GM20000 (cell line): ENCODE measurements at places on chromosomes 5 and 9.

- peak; percentile 84 for DNase-seq
Measured at GRCh38 chr9:136848393-136849037, 694 bp upstream of the PHPT1 start.

- no peak for DNase-seq
Measured at GRCh38 chr5:36614657-36615308, 8.4 kb downstream of the SLC1A3 start.

DNA sequence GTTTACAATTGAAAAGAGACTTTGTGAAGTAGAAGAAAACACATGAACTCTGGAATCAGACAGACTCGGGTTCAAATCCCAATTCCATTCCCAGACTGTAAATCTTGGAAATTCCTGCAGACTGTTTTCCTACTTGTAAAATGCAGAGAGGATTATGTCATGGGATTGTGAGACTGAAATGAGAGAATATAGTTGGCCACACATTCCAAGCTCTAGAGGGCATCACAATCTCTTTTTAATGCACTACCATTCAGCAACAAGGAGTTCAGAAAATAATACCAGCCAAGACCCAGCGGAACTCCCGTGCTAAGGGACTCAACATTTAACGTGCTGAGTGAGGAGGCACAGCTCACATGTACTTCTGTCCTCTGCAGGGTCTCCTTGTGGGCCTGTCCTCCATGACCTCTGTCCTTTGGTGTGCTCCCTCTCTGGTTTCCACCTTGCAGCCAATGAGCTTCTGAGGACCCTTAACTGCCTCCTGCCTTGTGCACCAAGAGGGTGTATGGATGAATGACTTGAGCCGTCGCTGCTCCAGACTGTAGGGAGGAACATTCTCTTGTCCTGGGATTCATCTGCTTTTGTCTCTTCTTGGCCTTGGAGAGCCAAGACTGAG is 263.5 kb downstream of the NTRK2 start:
- no peak for DNase-seq

- DNase-seq = no peak
Measured at GRCh38 chr9:93020771-93021670, 37.5 kb upstream of the SUSD3 start.

- peak; percentile 77 for DNase-seq
Measured at GRCh38 chr5:139671096-139671841, 23.1 kb downstream of the CXXC5 start.

GRCh38 chr5:59519338-59519737 is 374.2 kb downstream of the PDE4D start:
- no peak for DNase-seq

GRCh38 chr5:138720840-138721239 is 32.4 kb upstream of the CTNNA1 start:
- no peak for DNase-seq

DNA sequence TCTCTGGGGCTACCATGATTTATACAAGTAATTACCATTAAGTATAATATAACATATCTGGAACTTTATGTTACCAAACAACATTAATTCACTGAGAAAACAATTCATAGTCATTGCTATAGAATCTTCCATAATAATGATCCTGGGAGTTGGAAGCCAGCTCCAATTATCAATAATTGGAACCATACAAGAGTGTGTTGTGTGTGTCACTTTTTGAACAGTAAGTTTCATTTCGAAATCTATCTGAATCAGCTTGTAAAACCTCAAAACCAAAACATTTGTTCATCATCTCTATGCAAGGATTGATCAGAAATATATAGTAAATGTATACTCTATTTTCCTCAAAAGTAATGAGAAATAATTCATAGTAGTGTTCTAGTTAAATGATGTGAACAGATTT is 348.1 kb downstream of the ARL15 start:
- DNase-seq = no peak

- no peak for DNase-seq
Measured at GRCh38 chr5:162248107-162248713, 180.6 kb downstream of the GABRG2 start.

DNA sequence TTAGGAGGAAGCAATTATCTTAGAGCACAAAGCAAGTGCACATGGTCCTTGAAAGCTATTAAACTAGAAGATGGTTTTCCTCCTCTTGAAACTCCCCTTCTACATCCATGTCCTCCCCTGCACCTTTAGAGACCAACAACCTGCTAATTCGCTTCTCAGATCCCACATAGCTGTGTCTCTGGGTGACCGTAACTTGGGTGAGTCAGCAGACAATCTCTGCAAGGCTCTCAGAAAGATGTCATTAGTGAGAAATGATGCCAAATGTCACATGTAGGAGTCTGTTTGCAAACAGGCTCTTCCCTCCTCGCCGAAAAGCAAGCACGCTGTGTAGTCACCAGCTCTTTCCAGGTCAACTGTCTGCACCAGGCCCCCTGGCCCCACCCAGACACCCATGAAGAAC is 291.8 kb downstream of the SLIT3 start:
- DNase-seq = no peak

DNA sequence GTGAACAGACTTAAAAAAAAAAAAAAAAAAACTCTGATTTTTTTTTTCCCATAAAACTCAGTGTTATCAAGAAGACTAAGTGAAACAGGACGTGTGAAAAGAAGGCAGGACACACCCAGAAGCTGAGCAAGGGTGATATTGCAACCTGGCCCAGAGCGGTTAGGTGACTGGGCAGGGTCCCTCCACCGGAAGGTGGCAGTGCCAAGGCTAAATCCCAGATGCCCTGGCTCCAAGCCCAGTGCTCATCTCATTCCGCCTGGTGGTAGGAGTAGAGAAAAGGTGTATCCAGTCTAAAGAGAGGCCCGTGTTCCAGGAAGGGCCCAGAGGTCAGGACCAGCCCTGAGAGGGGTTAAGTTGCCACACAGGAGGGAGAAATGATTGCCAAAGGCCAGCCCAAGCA is 51.5 kb upstream of the SAP30L start:
- DNase-seq = no peak

GRCh38 chr5:131382407-131383395 is 118.8 kb downstream of the CDC42SE2 start:
- DNase-seq = peak; percentile 52

DNA sequence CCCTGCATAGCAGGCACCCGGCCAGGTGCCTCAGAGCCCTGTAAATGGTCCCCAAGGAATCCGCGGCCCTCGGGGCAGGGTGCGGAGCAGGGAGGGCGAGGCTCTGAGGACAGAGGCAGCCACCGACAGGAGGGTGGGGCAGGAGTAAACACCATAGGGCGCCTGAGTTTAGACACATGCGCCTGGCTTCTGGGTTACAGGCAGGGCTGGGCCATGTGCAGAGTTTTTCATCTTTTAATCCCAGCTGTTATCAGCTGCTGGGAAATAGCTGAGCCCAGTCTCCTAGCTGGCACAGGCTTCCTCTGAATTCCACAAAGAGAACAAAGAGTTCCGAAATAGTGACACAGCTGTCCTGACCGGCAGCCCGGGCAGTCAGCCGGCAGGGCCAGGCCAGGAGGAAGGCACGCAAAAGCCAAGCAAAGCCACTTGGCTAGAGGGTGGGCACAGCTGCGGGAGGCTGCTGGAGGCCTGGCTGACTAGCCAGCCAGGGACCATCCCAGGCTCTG is 98.9 kb upstream of the PHYKPL start:
- no peak for DNase-seq

- no peak for DNase-seq
Measured at GRCh38 chr5:94396687-94397086, 221.7 kb downstream of the KIAA0825 start.

GRCh38 chr5:134490925-134491271 is 34.6 kb upstream of the JADE2 start:
- DNase-seq = no peak

- no peak for DNase-seq
Measured at GRCh38 chr5:180069589-180070247, 1.8 kb downstream of the RNF130 start.

- no peak for DNase-seq
Measured at GRCh38 chr5:158023266-158023665, 164.3 kb upstream of the CLINT1 start.

GRCh38 chr5:103513701-103514100 is 48.9 kb downstream of the NUDT12 start:
- DNase-seq = no peak

- DNase-seq = no peak
Measured at GRCh38 chr9:107367727-107368502, 84.8 kb downstream of the RAD23B start.

DNA sequence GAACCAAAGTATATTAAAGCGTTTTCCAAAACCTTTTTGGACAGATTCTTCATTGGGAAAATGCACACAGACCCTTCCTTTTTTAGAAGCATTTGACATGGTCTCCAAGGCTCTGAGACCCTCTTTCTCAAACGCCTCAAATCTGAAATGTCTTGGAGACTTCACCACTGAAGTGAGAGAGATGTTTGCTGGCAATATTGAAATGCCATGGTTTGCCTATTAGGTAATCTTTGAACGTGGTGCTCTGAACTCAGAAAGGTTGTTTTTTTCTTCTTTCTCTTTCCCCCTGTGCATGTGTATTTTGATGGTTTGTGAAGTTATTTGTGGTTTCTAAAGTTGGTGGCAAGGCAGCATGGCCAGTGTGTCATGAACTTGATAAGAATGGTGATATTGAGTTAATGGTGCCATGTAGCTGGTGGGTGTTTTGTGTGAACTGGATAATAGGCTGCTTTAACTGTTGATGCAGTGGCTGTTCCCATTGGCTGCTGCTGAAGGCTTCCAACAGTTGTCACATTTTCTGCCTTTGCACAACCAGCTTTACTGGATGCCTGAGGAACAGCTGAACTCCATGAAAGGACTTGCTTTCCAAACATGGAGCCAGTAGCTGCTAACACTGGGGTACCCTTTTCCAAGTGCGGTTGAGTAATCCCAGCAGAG is 1.7 kb downstream of the PALM2AKAP2 start:
- no peak for DNase-seq

DNA sequence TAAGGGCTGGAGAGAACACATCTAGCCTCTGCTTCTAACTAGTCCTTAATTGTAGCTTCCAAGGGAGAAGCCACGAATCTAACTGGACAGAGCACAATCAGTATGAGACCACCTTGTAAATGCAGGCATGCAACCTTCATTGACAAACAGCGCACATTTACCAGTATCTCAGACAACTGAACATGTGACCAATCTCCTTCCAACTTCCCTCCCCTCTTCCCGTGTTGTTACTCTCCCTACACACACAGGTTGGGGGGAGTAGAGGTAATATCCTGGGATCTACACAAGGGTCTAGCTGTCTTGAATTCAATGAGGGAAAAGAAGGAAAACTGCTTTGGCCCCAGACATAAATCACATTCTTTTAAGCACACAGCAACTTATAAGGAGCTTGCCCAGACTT is 77.6 kb downstream of the LIFR start:
- DNase-seq = no peak

- DNase-seq = no peak
Measured at GRCh38 chr5:71834601-71835000, 115.5 kb downstream of the CARTPT start.

GRCh38 chr5:129935626-129936025 is 31.4 kb downstream of the CHSY3 start:
- DNase-seq = no peak

GRCh38 chr9:116686693-116687073 is 422 bp upstream of the TRIM32 start:
- DNase-seq = peak; percentile 26

GRCh38 chr5:59287884-59288283 is 605.6 kb downstream of the PDE4D start:
- no peak for DNase-seq

- DNase-seq = no peak
Measured at GRCh38 chr5:125467222-125467621, 720.8 kb upstream of the ZNF608 start.

DNA sequence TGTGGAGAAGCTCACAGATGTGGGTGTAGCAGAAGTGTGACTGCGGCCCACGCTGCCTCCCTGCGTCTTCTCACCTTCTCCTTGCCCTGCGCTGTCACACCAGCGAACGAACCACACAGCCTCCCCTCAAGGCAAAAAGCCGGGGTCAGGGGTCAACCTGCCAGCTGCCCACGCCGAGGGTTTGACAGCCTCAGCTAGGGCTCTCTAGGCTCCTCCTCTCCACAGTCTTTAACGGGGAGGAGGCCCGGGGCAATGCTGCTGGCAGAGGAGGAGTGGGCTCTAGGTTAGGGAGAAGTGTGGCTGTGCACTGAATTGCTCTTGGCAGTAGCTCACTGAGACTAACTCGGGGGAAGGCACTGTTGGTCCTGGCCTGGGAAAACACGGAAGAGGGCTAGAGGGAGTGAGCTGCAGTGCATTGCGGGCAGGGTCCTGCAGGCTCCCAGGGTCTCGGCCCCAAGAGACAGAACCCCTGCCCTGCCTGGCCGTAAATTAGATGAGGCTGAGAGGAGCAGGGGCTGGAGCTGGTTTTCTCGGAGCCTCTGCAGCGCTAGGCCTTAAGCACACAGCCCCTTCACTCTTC is 4.2 kb upstream of the TRIM52 start:
- no peak for DNase-seq
